ENCODE measurements at places on chromosomes 16 and 17.

DNA sequence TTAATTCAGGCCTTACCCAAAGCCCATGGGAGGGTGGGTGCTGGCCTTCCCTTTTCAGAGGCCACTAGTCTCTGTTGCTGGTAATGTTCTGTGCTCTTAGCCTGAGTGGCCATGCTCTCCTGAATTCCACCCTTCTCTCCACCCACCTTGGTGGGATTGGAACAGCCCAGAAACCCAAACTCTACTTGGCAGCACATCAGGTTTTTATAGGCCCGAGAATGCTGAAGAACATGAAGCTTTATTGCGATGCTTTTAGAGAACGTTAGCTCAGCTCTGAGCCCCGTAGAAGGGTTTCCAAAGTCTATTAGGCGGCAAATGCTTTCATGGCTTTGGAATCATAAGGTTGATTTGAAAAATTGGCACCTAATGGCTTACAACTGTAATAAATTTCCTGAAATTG is 209.3 kb downstream of the MSI2 start:
- DNase-seq: no peak

GRCh38 chr16:74627506-74628220 is 20.7 kb upstream of the GLG1 start:
- DNase-seq: no peak

GRCh38 chr17:79446399-79447009 is 164.3 kb downstream of the RBFOX3 start:
- no peak for DNase-seq

- DNase-seq: no peak
Measured at GRCh38 chr17:14737984-14738651, 437.2 kb downstream of the HS3ST3B1 start.

DNA sequence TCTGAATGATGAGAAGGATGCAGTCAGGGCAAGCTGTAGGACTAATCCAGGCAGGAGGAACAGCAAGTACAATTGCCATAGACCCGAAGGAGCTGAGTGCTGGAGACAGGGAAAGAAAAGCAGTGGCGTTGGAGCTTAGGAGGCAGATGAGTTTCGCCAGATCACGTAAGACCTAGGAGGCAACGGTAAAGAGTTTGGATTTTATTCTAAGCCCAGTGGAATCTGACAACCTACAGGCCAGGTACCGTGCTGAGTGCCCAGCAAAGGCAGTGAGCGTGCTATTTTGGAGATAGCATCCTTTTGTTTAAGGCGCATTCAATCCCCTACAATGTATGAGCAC is 1.2 kb downstream of the USP43 start:
- DNase-seq: no peak

GRCh38 chr17:63549289-63549945 is 860 bp upstream of the DCAF7 start:
- DNase-seq: no peak

GRCh38 chr16:12271006-12271405 is 294.5 kb downstream of the SNX29 start:
- no peak for DNase-seq

DNA sequence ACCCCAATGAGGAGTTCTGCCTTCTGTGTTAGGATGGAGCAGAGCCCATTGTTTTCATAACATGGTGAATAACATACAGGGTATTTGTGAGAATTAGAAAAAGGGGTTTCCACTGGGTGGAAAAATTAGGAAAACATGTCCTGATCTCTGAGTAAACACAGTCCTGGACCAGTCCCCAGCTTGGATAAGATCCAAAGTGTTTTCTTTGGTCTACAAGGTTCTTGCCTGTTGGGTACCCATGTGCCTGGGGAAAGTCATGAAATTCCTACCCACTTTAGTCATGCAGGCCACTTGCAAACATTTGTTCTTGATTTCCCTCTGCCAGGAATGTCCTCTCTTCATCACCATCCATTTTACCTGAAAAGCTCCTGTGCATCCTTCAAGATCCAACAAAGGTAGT is 164.8 kb upstream of the DYNLRB2 start:
- no peak for DNase-seq

- no peak for DNase-seq
Measured at GRCh38 chr17:18381158-18381952, 3.8 kb downstream of the EVPLL start.

- DNase-seq: peak; percentile 47
Measured at GRCh38 chr17:74454197-74455024, 12.0 kb upstream of the CD300A start.
